Fibroblast of lung (primary cell): ENCODE measurements at places on chromosomes 2 and 18. TPM values are rescaled to one million over a fixed set of nuclear protein-coding genes. Genes with fewer than 3 reads are reported as not detected.

DNA sequence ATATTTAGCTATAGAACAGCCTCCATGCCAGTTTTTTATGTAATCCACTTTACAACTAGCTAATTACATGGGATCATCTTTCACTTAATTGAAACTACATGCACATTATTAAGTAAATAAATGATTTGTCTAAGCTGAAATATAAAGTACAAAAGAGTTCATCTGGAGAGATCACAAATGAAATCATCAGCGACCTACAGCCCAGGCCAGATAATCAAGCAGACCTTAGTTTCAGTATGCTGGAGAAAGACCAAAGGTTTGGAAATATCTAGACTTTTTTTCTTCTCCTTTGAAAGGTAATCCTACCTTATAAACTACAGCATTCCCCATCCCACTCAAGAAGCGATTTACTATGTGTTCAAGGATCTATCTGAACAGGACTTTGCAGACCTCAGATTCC is 26.5 kb downstream of the FIGN start:
- no peak for DNase-seq

GRCh38 chr18:52451851-52452250 is 111.9 kb downstream of the DCC start:
- DNase-seq = no peak

DNA sequence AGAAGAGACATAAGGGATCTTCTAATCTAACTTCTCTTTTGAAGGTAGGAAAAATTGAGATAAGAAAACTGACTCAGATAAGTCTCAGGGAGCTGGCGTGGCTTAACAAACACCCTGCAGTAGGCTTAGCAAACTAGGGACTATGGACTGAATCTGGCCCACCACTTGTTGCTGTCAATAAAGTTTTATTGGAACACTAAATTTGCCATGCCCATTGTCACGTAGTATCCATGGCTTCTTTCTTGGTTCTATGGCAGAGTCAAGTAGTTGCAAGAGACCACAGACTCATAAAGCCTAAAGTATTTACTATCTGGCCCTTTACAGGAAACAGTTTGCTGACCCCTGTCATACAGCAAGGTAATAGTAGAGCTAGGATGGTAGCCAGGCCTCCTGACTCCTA is 24.2 kb downstream of the KCNK3 start:
- no peak for DNase-seq

DNA sequence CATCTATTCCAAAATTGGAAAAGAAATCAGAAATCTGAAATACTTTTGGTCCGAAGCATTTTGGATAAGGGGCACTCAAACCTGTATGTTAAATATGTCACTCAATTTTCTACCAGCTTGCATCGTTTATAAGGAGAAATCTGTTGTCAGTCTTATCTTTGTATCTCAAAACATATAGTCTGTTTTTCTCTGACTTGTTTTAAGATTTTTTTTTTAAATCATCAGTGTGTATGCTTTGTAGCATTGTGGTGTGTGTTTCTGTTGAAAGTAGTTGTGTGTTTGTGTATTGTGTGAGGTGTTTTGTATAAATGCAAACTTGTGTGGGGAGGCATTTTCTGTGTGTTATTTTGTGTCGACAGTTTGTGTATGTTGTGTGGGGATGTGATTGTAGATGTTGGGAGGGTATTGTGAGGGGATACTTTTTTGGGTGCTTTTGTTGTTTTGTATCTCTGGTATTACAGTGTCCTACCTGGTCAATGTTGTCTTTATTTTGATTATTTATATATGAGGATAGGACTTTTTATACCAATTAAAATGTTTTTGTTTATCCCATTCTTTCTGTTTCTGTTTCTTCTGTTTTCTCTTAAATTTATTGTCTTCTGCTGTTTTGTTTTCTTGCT is 30.9 kb downstream of the SMCHD1 start:
- DNase-seq = no peak

DNA sequence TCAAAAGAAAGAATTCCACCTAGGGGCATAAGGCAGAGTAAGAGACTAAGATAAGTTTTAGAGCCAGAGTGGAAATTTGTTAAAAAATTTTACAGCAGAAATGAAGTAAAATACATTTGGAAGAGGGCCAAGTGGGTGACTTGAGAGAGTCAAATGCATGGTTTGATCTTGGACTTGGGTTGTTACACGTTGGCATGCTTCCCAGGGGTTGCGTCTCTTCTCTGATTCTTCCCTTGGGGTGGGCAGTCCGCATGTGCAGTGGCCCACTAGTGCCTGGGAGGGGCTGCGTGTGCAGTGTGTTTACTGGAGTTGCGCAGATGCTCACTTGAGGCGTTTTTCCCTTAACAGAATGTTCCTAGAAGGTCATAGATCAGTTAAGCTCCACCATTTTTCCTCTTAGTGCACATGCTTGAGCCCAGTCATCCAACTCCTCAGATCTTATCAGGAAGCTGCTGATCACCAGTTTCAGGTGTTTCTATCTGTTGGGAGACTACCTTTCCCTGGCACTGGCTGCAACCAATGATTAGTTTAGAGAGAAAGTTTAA is 13.1 kb downstream of the SEH1L start:
- DNase-seq = peak; percentile 59

GRCh38 chr2:74001121-74001520 is 16.4 kb downstream of the TET3 start:
- no peak for DNase-seq

DNA sequence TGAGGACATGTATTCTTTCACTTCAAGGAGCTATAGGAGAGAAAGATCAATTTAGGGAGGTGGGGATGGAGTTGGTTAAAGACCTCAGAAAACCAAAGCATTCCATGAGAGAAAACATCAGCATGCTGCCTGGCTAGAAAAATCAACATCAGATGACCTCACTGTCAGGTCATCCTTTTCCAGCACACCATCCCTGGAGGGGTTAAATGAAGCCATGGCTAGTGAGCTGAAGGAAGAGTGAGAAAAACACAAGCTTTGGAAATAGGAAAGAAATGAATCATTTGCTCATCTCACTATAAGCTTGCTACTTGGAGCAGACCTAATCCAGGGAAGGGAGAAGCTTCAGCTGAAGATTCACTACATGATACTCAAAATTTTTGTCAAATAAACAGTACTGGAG is 109.5 kb upstream of the ITGB6 start:
- no peak for DNase-seq

DNA sequence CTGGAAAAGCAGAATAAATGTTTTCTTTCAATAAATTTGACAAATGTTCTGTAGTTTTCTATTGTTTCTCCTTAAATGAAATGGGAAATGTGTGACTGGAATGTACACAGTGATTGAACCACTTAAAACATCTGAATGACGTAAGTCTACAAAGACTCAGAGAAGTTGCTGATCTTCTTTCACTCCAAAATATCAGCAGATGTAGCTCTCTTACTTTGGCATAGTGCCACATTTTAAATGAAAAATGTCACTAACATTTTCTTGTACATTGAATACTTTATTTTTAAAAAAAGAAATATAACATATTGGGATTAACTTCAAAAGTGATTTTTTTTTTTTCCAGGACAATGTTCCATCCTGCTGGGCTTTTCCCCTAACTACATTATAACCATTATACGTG is 565.6 kb downstream of the TMEM182 start:
- DNase-seq = no peak

GRCh38 chr18:12049978-12050811 is 43.4 kb upstream of the ANKRD62 start:
- no peak for DNase-seq

DNA sequence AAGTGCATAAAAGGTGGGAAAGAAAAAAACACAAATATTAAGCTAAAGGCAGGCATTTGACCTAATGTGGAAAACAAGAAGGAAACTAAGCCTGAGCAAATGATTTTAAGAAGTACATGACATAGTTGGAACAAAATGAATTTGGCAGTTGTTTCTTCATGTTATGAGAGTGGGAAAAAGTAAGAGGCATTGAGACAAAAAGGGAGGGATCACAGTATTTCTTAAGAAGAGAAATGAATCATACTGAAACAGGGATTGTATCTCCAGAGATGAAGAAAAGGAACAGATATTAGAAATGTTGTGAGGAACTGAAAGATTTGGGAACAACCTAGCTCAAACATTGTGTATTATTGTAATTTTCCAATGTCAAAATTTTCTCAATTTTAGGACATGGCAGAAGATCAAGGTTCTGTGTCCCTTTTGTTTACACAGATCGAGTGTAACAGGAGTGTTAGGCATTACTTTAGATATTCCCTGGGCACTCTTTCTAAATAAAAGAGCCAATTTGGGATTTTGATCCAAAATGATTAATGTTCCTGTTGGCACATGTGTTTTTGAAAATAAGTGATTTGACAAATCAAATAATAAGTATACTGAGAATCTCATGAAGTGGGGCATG is 98.6 kb downstream of the CALCRL start:
- peak; percentile 18 for DNase-seq

- DNase-seq = no peak
These were observed 968.4 kb upstream of the NRXN1 start for GRCh38 chr2:52000151-52000855.

DNA sequence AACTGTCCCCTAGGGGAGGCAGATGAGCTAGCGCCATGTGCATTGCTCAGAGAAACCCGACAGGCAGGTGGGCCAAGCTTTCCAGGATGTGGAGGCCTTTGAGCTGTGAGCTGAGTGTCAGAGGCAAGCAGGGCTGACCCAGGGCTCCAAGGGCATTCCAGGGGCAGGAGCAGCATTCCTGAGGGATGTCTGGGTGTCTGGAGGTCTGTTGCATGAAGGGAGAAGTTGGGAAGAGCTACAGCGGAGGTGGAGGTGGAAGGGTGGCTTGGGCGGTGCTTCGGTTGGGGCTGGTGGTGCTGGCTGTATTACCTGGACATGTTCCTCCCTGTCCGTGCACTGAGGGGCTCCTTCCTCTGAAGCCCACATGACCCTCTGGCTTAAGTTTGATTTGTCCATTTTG is 102.8 kb downstream of the RNF144A start:
- DNase-seq = no peak

DNA sequence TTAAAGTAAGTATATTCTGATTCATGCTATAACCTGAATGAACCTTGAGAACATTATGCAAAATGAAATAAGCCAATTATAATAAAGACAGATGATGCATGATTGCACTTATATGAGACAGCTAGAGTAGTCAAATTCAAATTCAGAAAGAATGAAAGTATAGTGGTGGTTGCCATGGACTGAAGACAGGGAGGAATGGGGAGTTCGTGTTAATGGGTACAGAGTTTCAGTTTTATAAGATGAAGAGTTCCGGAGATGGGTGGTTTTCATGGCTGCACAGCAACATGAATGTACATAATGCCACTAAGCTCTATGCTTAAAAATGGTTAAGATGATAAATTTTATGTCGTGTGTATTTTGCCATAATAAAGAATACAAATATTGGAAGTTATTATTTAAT is 751.2 kb downstream of the TSN start:
- DNase-seq = no peak

GRCh38 chr2:3317871-3318590 is 59.6 kb downstream of the EIPR1 start:
- no peak for DNase-seq

GRCh38 chr2:31268344-31268743 is 34.4 kb downstream of the EHD3 start:
- DNase-seq = no peak

Gene LINC00305
- not detected in 2 replicates for polyA plus RNA-seq

Gene COL3A1
- polyA plus RNA-seq = 519 and 2,255 TPM in 2 replicates

Gene STK17B
- polyA plus RNA-seq = 23.9 and 39.0 TPM in 2 replicates

Gene FOXD4L1
- not detected in 2 replicates for polyA plus RNA-seq

Gene PDCD1
- polyA plus RNA-seq = not detected in 2 replicates

Gene ALKAL2
- polyA plus RNA-seq = 0.58 TPM in 1 of 2 replicates, not detected in the other

Gene IDH1
- polyA plus RNA-seq = 199 and 200 TPM in 2 replicates

Gene FRZB
- 1.4 and 1.5 TPM in 2 replicates for polyA plus RNA-seq

Gene VSNL1
- polyA plus RNA-seq = 2.9 and 3.9 TPM in 2 replicates

Gene RAB6C
- polyA plus RNA-seq = 0.05 and 0.10 TPM in 2 replicates

Gene SIX3
- not detected in 2 replicates for polyA plus RNA-seq

Gene ALPI
- not detected in 2 replicates for polyA plus RNA-seq

Gene FOXI3
- not detected in 2 replicates for polyA plus RNA-seq

Gene GNLY
- polyA plus RNA-seq = not detected in 2 replicates

Gene UBE2F
- 95.5 and 113 TPM in 2 replicates for polyA plus RNA-seq

Gene MAP3K19
- not detected in 2 replicates for polyA plus RNA-seq
